ENCODE measurements at places on chromosomes 1 and 21.

DNA sequence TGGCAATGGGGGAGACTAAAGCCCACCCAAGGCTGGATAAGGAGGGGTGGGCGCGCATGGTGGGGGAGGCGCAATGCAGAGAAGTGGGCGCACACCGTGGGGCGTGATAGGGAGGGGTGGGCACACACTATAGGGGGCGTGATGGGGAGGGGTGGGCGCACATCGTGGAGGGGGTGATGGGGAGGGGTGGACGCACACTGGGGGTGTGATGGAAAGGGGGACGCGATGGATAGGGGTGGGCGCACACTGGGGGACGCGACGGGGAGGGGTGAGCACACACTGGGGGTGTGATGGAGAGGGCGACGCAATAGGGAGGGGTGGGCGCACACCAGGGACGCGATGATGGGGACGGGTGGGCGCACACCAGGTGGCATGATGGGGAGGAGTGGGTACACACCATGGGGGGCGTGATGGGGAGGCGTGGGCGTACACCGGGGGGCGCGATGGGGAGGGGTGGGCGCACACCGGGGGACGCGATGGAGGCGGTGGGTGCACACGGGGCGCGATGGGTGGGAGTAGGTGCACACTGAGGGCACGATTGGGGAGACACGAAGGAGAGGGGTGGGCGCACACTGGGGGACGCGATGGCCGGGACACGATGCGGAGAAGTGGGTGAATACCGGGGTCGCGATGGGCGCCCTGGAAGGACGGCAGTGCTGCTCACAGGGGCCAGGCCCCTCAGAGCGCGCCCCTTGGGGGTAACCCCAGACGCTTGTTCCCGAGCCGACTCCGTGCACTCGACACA, 929 bp downstream of the SUMO3 start:
- DNase-seq, result no peak

DNA sequence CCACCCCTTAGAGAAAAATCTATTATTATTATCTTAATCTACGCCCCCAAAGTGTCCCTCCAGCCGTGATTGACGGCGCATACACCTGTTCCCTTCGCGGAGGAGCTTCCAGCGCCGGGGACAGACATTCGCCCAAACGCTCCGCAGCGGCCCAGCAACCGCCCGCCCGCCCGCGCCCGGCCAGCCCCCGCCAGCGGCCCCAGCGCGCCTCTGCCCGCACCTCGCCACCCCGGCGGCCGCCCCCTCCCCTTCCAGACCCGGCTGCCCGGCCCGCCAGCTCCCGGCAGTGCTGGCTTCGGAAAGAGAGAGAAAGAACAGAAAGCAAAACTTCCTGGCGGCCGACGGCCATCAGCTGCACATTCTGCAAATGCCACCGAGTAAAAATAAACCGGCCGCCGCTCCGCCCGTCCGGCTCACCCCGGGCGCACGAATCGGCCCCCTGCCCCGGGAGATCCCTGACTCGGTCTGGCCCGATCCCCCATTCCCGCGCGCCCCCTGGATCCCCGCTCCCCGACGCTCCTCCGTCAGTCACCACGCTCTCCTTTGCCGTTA, 1.6 kb downstream of the CASZ1 start:
- no peak for DNase-seq

GRCh38 chr1:9821710-9822109, 2.1 kb downstream of the CLSTN1 start:
- no peak for DNase-seq

- DNase-seq, result no peak
Observed at GRCh38 chr1:24619376-24619775, 23.7 kb upstream of the SRRM1 start.

All from epithelial cell of prostate (primary cell).